ENCODE measurements at places on chromosomes 11 and 22. TPM values are rescaled to one million over a fixed set of nuclear protein-coding genes. Genes with fewer than 3 reads are reported as not detected.

ACTN3 gene
- total RNA-seq, result not detected

GAL3ST3 gene
- total RNA-seq, result 8.4 TPM

KRTAP5-11 gene
- total RNA-seq, result not detected

USP2 gene
- 4.6 TPM for total RNA-seq

MISFA gene
- 3.7 TPM for total RNA-seq

DGCR8 gene
- total RNA-seq, result 15.4 TPM

RTN4RL2 gene
- 5.9 TPM for total RNA-seq

OR2D2 gene
- 0.36 TPM for total RNA-seq

NNMT gene
- 1.1 TPM for total RNA-seq

Data from motor neuron (in vitro differentiated cells).